ENCODE measurements at places on chromosomes 4 and X.

DNA sequence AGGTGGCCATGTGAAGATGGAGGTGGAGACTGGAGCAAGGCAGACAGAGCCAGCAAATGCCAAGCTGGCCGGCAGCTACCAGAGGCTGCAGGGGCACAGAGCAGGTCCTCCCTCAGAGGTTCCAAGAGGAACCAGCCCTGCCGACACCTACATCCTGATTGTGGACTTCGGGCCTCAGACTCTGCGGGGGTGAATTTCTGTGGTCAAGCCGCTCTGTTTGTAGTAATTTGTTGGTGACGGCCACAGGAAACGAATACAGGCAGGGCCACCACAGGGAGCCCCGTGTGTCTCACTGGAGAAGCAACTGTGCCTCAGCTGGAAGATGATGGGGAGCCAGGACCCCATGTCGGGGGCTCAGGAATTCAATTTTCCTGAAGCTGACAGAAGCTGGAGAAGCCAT is 28.3 kb downstream of the ZFYVE28 start:
- no peak for DNase-seq

GRCh38 chrX:27565992-27566391 is 24.2 kb upstream of the DCAF8L2 start:
- no peak for DNase-seq

GRCh38 chr4:174628191-174628590 is 105.9 kb upstream of the HPGD start:
- no peak for DNase-seq

- no peak for DNase-seq
Measured at GRCh38 chr4:175054980-175055379, 136.8 kb downstream of the ADAM29 start.

DNA sequence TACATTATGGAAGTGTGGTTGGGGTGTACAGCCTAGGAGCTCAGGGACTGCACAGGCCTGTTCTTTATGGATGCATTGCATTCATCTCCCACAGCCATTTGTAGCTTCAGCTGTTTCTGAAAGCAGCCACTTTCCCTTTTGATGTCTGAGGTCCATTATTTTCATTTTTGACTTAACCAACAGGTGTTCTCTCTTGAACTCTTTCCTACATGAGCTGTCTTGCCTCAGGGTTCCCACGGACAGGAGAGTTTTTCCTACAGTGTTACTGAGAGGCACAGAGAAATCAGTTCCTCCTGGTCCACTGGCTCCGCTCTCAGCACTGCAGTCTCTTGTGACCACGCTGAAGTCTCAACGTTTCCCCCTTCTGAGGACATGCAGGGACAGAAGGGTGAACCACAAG is 87.2 kb downstream of the RASL11B start:
- no peak for DNase-seq

DNA sequence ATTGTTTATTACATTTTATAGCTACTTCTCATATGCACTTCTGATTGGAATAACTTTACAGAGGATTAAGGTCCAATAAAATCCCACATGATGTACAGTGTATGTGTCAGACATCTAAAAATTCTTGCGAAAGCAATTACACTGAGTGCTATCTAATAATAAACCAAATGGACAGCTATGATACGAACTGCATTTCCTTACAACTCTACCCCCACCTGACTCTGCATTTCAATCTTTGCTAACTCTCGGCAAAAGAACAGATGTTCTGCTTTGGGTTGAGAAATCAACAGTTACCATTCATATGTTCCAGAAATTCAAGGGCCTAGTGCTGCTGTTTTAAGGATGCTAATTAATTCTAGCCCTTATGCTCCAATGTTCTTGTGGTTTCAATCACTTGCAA is 287.9 kb upstream of the NOCT start:
- peak; percentile 37 for DNase-seq

DNA sequence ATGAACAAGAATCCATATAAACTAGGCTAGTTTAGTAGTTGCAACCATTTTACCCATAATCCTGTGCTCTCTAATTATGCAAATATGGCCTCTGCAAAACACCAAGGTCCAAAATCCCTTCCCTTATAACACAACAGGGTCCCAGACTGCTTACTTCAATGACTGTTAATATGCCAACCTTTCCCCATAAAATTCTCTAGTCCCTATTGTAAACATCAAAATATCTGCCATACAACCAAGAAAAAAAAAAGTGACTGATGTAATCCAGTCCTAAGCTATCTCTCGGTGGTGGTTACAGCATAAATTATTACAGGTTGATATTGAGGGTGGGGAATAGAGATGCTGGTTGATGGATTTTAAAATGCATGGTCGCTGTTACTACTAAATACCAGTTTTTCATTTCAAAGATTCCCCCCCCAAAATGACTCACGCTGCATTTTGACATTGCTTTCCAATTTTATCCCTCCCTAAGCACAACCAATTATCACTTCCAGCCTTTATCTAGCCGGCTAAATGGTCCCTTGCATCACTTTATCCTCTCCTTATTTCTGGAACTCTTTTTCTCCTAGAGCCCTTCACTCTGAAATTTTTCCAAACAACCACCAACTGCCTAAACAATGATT is 44.8 kb downstream of the TSPAN5 start:
- DNase-seq, result no peak

GRCh38 chr4:23769406-23769805 is 120.4 kb downstream of the PPARGC1A start:
- no peak for DNase-seq

- no peak for DNase-seq
Measured at GRCh38 chrX:74506317-74507115, 85.2 kb downstream of the SLC16A2 start.

DNA sequence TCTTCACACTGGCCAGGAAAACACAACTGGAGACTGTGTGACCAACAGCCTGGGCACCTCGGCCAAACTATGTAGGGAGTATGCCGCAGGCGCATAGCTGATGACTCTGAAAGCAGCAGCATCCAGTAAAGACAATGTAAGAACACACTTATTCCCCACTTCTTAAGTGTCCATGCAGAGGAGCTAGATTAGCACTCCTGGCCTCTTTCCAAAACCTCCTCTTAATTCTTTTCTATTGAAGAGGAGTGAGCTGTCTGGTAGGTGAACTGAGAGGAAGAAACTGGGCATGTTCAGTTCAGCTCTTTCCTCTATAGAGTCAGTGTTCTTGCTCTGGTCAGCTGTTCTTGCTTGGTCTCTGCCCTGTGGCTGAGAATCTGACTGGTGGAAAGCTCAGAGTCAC is 21.1 kb downstream of the NMU start:
- no peak for DNase-seq

DNA sequence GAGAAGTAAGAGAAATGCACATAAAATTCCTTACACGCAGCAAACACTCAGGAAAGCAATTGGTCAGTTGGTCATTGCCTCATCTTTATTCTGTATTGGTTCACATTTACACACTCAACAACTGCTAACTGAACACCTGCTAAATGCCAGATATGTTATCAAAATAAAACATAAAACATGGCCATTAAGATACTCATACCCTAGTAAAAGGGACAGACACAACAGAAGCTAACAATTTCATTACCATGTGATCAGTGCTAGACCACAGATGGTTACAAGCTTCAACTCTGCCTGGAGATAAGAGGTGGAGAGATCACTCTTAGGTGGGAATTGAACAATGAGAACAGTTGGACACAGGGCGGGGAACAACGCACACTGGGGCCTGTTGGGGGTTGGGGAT is 26.2 kb downstream of the TEC start:
- no peak for DNase-seq

GRCh38 chr4:129179276-129179675 is 83.3 kb downstream of the C4orf33 start:
- no peak for DNase-seq

- DNase-seq, result no peak
Measured at GRCh38 chrX:115958687-115959359, 211.7 kb upstream of the AGTR2 start.

DNA sequence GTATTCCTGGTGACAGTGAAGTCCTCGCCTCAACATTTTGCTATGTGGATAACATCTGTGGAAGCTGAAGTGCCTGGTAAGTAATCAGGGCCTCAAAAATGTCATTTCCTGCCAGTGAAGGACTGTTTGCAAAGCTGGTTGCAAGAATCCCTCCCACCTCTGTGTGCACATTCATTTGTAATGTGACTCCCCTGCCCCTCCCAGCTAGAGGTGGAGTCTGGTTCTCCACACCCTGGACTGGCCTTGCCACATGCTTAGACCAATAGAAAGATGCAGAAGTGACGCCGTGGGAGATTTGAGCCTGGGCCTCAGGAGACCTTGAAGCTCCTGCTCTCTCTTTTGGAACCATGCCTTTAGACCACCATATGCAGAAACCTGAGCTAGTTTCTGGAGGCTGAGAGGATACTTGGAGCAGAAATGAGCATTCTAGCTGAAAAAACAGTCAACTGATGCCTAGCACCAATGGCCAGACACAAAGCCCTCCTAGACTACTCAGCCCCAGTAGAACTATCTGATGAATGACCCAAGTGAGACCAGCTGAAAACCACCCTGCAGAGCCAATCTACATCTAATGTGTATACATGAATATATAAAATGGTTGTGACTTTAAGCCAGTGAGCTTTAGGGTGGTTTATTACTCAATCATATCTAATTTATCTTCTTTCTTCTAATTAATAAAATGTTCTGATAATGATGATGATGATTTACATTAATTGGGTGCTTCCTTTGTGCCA is 47.8 kb upstream of the CRMP1 start:
- no peak for DNase-seq

Data from HCEC 1CT (cell line).